ENCODE measurements at places on chromosomes 1 and 21. TPM values are rescaled to one million over a fixed set of nuclear protein-coding genes. Genes with fewer than 3 reads are reported as not detected.

CFAP74 gene
- not detected for total RNA-seq

SWT1 gene
- total RNA-seq, result 8.7 TPM

REG4 gene
- total RNA-seq, result not detected

OR10K1 gene
- not detected for total RNA-seq

ZMYM4 gene
- 33.4 TPM for total RNA-seq

GJA8 gene
- total RNA-seq, result not detected

BPNT1 gene
- 38.7 TPM for total RNA-seq

EPHA8 gene
- total RNA-seq, result not detected

CD52 gene
- not detected for total RNA-seq

C4BPA gene
- not detected for total RNA-seq

S100A2 gene
- total RNA-seq, result 0.85 TPM

PADI2 gene
- 0.19 TPM for total RNA-seq

TMEM269 gene
- total RNA-seq, result not detected

KCNE2 gene
- total RNA-seq, result not detected

ELF3 gene
- total RNA-seq, result 2.5 TPM

Data from regular cardiac myocyte (primary cell).